ENCODE measurements at places on chromosomes 13 and 19.

DNA sequence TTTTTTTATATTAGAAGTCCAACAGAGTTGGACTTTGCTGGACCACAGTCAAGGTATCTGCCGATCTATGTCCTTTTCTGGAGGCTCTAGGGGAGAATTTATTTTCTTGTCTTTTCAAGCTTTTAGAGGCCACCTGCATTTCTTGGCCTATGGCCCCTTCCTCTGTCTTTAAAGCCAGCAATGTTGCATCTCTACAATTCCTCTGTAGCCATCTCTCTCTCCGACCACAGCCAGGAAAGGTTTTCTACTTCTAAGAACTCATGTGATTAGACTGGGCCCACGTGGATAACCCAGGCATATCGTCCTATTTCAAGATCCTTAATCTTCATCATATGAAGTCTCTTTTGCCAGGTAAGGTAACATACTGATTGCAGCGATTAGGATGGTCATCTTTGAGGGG lies 43.5 kb upstream of the RGCC start:
- no peak for DNase-seq

- DNase-seq = peak; percentile 85
Observed at GRCh38 chr19:12933287-12934072, at the start of gene FARSA. Gene FARSA, minus strand, starts transcription at chr19:12933711. Its CDS starts 15 bp downstream, at chr19:12933696.

DNA sequence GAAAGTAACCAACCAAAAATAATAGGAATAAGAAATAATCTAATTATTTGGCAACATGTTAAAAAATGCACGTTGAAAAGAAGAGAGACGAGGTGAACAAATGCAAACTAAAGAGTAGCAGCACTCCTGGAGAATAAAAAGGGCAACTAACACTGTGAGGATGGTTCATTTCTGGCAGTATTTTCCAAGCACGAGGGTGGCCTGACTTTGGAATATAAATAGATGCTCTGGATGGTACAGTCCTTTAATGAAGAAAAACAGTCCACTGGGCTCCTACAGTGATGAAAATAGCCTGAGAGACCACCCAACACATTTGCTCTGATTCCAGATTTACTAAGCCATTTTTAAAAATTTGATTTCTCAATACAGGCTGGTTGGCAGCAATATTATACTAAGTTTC lies 17.7 kb upstream of the KLF12 start:
- no peak for DNase-seq

GRCh38 chr19:38247734-38248268 lies 8.4 kb downstream of the PPP1R14A start:
- no peak for DNase-seq

DNA sequence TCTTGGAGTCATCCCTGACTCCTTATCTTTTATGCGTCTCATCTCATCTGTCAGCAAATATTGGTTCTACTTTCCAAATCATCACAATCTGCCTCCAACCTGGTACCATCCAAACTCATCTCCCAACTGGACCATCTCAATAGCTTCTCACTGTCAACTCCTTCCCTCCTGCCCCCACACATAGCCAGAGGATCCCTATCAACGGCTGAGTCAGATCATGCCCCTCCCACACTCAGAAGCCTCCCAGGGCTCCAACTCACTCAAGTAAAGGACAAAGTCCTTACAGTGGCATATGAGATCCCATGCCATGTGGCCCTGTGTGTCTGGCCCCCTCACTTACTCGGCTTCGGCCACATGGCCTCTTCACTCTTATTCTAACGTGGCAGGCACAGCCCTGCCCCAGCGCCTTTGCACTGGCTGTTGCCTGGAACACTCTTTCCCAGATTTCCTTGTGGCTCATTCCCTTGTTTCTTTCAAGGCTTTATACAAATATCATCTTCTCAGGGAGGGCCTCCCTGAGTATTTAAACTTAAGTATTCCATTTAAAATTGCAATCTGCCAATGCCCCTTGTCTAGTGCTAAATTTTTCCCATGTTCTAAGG lies 4.3 kb downstream of the SPRED3 start:
- peak; percentile 45 for DNase-seq

- no peak for DNase-seq
Observed at GRCh38 chr19:51971624-51972023, 15.0 kb downstream of the ZNF350 start.

DNA sequence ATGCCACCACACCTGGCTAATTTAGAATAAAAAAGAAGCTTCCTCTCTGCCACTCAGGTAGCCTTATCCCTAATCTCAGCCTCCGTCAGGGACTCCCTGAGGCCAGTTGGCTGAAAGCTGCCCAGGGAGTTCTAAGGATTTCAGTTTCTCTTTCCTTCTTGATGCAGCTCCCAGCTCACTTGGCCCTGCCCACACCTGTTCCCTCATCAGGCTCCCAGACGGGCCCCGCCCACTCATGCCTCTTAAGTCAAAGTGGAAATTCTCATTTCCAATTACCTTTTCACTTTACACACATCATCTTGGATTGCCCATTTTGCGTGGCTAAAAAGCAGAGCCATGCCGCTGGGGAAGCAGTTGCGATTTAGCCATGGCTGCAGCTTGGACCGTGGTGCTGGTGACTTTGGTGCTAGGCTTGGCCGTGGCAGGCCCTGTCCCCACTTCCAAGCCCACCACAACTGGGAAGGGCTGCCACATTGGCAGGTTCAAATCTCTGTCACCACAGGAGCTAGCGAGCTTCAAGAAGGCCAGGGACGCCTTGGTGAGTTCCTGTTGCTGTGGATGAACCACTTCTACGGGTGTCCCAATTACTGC lies at the start of gene IFNL1:
IFNL1 (plus strand) TSS at position 353 of the 591 bp plus-strand sequence; CDS start at position 368, 15 bp downstream.
- DNase-seq = no peak

- DNase-seq = no peak
Observed at GRCh38 chr13:66098931-66099628, 1131.1 kb downstream of the PCDH9 start.

GRCh38 chr19:34226036-34226435 lies 28.3 kb upstream of the GARRE1 start:
- peak; percentile 39 for DNase-seq

- DNase-seq = no peak
Observed at GRCh38 chr19:29712744-29713516, 2.1 kb downstream of the C19orf12 start.

DNA sequence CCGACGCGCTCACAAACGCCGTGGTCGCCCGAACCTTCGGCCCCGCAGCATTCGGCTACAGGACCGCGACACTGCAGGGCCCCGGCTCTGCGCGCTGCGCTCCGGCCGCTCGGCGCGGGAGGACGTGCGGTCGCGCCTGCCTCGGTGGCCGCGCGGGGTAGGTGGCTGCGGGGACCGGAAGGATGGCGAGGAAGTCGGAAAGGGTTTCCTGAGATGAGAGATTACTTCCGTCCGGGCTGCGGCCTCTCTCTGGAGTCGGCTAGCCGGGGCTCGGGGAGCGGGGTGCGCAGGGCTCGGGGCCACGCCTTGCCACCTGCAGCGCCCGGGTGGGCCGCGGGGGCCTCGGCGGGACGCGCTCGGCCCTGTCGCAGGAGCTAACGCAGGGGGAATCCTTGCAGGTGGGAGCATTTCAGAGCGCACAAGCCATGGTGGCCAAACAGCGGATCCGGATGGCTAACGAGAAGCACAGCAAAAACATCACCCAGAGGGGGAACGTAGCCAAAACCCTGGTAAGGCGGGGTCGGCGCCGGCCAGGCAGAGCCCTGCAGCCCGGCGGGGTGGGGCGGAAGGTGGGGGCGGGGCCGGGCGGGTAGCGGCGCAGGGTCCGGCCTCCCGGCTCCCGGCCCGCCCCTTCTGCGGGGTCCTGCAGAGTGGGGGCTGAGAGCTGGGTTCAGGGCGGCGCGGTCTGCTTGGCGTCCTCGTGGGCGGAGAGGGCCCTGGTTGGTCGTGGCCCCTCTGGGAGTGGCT lies at the start of gene SERP2:
SERP2 (plus strand) TSS at position 224 of the 747 bp plus-strand sequence; CDS start at position 426, 202 bp downstream.
- no peak for DNase-seq

GRCh38 chr19:6589711-6590257 lies 1.2 kb downstream of the CD70 start:
- DNase-seq = no peak

GRCh38 chr19:18428787-18429674 lies 8.9 kb downstream of the ISYNA1 start:
- DNase-seq = peak; percentile 80

DNA sequence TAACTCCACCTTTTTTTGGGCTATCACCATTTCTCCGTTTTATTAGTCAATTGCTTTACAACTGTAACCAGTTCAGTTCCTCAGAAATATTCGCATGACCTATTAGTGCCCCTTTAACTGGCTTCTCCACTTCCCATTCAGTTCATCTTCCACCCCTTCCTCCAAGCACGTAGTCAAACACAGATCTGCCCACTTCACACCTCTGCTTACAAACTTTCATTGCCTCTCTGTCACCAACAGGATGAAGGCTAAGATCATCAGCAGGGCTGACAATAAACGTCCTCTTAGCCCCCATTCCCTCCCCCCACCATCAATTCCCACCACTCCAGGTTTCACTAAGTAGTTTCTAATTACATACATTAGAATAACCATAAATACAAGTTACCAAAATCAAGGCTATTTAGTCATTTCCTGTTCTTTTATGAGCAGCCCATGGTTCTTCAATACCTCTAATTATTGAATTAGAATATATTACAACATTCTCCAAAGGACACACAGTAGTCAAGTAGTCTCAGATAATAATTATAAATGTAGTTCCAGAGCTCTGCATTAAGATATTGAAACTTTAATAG lies 95.7 kb downstream of the SPRY2 start:
- DNase-seq = no peak

- DNase-seq = no peak
Observed at GRCh38 chr19:28585796-28586195, 627.2 kb downstream of the UQCRFS1 start.

GRCh38 chr13:27421101-27421871 lies 3.1 kb upstream of the GTF3A start:
- no peak for DNase-seq

GRCh38 chr13:24071423-24072075 lies 89.0 kb upstream of the SPATA13 start:
- no peak for DNase-seq

- DNase-seq = no peak
Observed at GRCh38 chr13:51632591-51633362, 48.5 kb downstream of the WDFY2 start.

DNA sequence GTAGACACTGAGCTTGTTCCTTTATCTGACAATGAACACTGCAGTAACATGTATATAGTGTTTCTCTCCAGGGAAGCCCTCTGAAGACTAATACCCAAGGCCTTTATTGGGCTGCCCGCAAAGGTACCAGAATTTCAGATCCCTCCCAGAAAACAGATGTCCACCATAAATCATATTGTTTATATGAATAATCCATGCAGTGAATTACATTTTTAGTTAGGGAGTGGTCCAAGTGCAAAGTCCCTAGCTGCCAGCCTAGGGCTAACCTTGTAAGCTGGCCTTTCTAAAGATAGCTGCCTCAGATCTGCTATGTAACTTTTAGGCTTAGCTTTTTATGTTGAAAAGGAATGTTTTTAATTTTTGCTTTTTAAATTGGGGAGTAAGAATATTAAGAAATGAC lies 44.7 kb downstream of the TDRD3 start:
- no peak for DNase-seq

DNA sequence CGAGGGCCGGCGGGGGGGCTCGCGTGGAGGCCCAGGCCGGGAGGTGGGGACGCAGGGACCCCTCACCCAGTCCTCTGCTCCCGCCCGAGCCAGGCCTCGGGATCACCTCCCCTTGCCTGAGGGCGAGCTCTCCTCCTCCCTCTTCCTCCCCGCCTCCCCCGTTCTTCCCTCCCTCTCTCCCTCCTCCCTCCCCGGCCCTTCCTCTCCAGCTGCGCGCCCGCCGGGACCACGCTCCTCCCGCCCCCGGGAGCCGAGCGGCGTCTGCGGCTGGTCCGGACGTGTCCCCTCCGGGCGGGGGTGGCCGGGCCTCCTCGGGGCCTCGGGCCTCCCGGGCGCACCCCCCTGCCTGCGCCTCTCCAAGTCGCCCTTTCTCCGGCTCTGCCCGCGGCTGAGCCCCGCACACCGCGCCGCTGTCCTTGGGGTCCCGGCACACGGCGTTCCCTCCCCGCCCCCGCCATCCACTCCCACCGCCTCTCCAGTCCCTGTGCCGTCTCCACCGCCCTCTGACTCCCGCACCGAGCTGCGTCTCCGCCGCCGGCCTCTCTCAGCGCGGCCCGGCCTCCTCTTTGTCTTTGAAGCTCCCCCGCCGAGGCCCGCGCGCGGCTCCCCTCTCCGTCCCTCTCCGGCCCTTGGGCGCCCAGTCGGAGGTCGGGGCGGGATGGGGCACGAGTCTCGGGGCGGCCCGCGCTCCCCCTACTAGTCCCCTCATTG lies 5.7 kb downstream of the SOX1 start:
- no peak for DNase-seq

DNA sequence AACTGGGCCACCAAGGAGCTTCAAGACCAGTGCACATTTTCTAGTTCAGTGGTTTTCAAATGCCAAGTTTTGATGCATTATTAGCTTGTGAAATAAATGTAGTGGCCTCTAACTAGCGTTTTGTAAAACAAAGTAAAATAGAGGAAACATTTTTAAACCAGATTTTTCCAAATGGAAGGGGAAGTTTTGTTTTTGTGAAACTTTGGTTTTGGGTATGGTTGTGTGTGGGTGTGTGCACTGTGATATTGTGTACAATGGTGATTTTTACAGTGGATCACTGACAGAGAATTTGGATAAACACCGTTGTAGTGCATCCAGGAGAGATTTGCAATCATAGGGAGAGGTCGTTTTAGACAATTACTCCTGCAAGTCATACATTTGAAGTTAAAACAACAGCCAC lies 108.9 kb downstream of the SLC7A1 start:
- no peak for DNase-seq

GRCh38 chr13:37241786-37242185 lies 136.3 kb upstream of the CSNK1A1L start:
- no peak for DNase-seq

GRCh38 chr19:35088131-35088913 lies 27.3 kb upstream of the FXYD3 start:
- DNase-seq = no peak

- no peak for DNase-seq
Observed at GRCh38 chr13:48231080-48231479, 1.9 kb upstream of the ITM2B start.

- peak; percentile 20 for DNase-seq
Observed at GRCh38 chr19:15532779-15533521, 24.6 kb downstream of the CYP4F22 start.

DNA sequence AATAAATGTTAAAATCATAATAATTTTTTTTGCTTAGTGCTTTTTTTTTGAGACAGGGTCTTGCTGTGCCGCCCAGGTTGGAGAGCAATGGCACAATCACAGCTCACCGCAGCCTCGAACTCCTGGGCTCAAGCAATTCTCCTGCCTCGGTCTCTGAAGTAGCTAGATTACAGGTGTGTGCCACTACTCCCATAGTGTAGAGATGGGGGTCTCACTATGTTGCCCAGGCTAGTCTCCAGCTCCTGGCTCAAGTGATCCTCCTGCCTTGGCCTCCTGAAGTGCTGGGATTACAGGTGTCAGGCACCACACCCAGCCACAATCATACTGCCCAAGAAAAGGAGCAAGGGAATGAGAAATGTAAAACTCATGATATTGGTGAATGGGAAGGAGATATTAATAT lies 5.1 kb downstream of the FBL start:
- DNase-seq = no peak

- no peak for DNase-seq
Observed at GRCh38 chr19:54451331-54451871, 2.4 kb downstream of the LENG8 start.
